Activated T-helper 1 cell treated with anti-CD3 and anti-CD28 coated beads, Interleukin-2, amount 50 U/mL, for 16 hours (primary cell): ENCODE measurements at places on chromosomes 5 and 9.

DNA sequence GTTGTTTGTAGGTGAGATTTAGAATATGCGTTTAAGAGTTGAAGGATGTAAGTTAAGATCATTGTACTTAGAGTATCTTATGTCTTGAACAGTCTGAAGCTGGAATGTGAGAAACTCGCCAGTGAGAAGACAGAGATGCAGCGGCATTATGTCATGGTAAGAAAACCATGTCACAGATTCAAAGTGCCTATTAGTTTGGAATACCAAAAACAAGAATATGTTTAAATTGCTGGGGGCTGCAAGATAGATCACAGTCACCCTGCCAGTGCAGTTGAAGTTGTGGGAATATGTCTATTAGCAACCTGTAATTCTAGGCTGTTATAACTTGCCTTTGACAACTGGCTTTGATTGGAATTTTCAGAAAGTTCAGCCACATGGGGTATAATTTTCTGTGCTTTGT lies 3.0 kb downstream of the TLE4 start:
- no peak for DNase-seq

GRCh38 chr5:171990713-171991015 lies 15.8 kb downstream of the FBXW11 start:
- DNase-seq = no peak

GRCh38 chr9:127927201-127927987 lies 3.2 kb downstream of the PIP5KL1 start:
- DNase-seq = peak; percentile 63

DNA sequence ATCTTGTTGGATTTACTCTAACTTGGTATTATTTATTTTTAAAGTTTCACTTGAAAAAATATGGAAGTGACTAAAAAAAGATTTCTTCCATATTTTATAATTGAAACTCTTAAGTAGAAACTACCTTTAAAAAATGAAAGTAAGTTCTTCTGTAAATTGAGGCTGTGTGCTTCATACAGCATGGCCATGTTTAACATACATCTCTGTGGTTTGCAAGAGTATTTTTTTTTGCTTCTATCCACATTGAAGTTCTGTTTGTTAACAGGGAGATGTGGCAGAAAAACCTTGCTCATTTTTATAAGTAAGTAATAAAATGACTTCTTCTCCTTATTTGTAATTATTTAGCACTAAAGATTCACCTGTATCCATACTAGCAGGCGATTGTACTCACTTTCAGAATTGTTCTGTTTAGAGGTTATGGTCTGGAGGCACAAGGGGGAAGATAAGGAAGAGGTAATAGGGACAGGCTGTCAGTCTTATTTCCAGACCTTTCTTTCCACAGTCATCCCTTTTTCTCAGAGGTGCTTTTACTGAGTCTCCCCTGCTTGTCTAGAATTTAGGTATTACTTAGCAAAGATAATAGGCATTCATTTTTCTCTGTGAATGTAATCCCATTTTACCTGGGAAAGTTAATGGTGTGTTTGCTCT lies 16.0 kb downstream of the FYB1 start:
- DNase-seq = no peak

DNA sequence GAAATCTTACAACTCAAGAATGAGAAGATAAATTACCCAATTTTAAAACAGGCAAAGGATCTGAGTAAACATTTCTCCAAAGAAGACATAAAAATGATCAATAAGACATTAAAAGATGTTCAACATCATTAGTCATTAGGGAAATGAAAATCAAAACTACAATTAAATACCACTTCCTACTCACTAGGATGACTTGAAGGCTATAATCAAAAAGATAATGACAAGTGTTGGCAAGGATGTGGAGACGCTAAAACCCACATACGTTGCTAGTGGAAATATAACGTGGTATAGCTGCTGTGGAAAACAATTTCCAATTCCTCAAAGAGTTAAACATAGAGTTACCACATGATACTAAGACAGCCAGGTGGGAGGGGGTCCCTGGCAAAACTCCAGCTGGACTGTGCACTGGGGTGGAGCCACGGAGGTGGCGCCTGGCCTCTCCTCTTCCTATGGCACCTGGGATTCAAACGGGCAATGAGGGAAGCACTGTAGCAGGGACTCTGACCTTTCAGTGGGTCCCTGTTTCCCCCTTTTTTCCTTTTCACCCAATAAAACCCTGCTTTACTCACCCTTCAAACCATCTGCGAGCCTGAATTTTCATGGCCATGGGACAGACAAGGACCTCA lies 5.9 kb downstream of the ARSB start:
- DNase-seq = no peak

DNA sequence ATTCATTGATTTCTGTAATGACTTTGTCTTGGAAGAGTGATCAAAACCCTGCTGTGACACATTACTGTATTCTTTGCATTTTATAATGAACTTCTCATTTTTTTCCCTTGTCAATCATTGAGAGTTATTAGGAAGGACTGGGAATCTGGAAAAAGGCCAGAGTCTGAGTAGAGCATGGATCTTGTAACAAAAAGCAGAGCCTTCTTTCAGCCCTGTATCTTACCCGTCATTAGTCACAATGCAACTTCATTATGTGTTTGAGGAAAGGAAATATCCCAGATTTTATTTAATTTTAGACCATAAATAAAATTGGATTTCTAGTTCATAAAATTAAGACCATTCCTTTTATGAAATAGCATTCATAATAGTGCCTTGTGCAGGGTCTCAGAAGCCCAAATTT lies 131.4 kb downstream of the ARHGEF28 start:
- no peak for DNase-seq

DNA sequence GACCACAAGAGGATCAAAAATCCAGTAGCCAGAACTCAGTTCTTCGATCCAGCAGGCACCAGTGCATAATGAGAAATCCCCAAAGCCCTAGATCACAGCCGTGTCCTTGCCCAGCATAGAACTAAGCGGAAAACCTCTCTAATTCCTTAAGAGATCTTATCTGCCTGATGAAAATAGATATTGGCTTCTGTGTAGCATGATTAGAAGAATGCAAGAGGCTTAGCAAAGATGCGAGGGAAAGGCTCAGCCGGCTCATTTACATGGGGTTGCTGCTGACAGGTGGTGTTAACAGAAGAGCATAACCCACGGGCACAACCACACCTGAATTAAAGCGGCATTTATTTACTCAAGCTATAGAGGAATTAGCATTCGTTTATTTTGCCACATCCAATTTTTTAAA lies 400.0 kb upstream of the ADAMTS16 start:
- no peak for DNase-seq

DNA sequence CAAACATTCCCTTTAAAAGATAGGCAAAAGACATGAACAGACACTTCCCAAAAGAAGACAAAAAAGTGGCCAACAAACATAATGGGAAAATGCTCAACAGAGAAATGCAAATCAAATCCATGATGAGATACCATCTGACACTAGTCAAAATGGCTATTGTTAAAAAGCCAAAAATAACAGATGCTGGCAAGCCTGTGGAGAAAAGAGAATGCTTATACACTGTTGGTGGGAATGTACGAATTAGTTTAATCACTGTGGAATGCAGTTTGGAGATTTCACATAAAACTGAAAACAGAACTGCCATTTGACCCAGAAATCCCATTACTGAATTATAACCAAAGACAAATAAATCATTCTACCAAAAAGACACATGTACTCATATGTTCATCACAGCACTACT lies 58.3 kb upstream of the WDR41 start:
- no peak for DNase-seq

DNA sequence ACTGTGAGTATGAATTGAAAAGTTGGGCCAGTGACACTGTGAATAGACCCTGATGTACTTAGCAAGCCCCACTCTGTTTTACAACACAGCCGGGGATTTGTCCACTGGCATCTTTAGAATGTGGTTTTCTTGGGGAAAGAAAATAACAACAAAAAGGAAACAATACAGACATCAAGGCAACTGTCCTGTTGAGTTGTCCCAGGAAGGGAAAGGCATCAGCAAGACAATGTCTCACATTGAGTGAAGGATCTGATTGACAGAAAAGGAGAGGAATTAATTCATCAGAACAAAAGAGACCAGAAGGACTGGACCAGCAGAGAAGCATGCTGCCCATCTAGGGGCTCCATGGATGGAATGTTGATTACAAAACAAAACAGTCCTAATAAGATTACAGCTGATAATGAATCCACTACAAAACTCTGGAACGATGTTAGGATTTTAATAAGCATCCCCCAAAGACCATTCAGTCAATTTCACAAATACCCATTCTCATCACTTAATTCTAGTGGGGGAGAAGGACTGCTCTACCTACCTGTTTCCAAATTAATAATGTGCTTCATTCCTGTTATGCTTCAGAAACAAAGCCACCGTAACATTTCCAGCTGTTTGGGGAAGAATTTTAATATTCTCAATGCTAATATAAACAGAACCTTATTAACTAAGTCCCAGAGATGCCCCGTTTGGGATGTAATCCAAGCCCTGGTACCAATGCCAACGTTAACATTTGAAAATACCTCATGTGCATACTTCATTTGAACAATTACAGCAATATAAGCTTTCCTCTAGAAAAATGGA lies 298.0 kb downstream of the SPOCK1 start:
- no peak for DNase-seq

DNA sequence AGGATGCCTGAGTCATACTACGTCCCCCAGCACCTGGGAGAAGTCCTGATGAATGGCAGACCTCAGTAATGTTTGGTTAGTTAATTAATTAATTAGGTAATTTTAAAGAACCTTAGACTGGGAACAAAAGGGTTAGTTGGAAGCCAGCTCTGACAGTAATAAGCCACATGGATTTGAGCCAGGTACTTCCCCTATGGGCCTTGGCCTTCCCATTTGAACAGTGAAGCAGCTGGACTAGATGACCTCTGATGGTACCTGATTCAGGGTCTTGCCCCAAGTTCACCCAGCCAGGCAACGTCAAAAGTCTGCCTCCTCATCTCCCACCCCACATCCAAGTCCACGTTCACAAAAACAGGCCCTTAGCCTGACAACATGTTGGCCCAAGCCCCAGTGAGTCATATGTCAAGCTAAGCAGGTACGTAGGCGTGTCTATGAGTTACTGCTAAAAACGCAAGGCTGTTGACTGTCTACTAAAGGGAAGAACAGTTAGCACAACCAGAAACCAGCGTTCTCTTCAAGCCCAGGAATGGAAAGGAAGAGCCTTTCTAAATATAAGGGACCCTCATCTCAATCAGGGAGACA lies 303.2 kb downstream of the ACTL7B start:
- no peak for DNase-seq

DNA sequence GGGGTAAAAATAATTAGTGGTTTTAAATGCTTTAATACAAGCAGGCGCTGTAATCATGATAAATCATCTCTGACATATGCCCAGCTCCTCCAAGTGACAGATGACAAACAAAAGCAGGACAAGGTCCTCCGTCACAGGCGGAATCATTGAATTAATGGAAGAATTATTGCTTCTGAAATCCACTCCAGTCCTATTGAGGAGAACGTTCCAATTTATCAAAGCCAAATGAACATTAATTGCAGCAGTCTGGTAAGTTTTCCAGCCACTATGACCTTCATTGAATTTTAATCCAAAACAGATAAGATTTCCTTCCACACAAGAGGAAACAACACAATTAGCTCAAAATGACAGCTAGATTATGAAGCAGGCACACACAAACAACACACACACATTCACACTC lies 136.8 kb downstream of the ASTN2 start:
- DNase-seq = no peak

DNA sequence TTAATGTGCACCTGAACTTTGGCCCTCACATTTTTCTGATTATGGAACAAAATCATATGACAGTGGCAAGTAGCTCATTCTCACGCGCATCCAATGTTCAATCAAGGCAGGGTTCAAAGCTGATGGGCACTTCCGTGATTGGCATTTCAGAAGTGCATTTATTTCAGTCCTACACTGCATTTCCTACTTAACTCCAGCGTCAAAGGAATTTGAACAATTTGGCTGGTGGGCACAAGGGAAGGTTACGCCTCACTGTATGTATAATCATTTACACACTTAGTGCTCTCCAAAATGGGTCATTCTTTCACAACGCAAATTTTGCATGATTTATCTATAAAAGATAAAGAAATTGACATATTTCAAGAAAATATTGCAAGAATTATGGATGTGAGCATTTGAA lies 167.9 kb upstream of the VLDLR start:
- no peak for DNase-seq

DNA sequence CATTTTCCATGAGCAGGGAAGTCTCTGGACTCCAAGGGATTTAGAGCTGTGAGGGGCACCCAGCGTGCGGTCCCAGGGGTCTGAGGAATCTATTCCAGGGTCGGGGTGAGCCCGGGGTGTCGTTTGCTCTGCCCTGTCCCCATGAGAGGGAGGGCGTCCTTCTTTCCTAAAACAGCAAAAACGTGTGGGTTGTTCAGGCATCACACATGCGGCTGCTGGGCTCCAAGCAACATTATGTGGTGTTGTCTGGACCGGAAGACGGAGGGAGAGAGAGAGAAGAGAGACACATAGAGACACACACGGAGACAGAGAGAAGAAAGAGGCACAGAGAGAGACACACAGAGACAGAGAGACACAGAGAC lies 42.7 kb upstream of the COL5A1 start:
- no peak for DNase-seq

DNA sequence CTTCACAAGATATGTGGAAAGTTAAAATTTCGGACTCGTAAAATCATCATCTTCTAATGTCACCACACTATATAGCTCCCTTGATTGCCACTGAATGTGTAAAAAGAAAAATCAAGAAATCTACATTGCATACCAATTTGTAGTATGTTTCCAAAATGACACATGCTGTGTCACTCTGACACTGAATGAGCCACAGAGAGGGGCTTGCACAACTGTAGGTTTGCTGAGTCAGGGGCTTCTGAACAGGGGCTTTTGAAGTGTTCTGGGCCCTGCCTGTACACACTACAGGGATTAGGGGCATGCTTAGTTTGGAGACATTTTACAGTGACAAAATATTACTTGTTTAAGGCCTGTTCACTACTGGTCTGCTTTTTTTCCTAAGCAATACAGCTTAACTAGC lies 234.4 kb upstream of the GRAMD2B start:
- no peak for DNase-seq

DNA sequence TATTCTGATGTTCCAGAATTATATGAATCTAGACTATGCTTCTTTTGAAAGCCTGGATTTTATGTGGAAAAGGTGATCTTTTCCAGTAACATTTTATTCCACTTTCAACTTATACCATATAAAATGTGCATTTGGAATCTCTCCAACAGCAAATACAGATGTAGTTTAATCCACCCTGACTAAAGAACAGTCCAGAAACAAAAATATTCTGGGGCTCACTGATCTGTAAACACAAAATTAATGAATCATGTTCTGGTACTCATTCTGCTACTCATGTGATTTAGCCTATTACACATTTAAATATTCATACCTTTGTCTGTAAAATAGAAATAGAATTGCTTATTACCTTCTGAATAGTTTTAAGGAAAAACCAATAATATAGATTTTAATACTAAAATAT lies 125.8 kb downstream of the ARRDC3 start:
- no peak for DNase-seq
